ENCODE measurements at places on chromosomes 4 and X. TPM values are rescaled to one million over a fixed set of nuclear protein-coding genes. Genes with fewer than 3 reads are reported as not detected.

POU3F4 gene
- total RNA-seq, result not detected

RHOXF2 gene
- not detected for total RNA-seq

MAGEA8 gene
- not detected for total RNA-seq

ANXA3 gene
- 415 TPM for total RNA-seq

PRRG3 gene
- not detected for total RNA-seq

GAR1 gene
- 21.9 TPM for total RNA-seq

MAGEA12 gene
- total RNA-seq, result not detected

CNKSR2 gene
- total RNA-seq, result 0.78 TPM

ASB11 gene
- total RNA-seq, result not detected

PLP1 gene
- not detected for total RNA-seq

SPIN3 gene
- 2.8 TPM for total RNA-seq

RBBP7 gene
- 141 TPM for total RNA-seq

CYSLTR1 gene
- not detected for total RNA-seq

AFM gene
- not detected for total RNA-seq

FRAS1 gene
- 7.1 TPM for total RNA-seq

XPNPEP2 gene
- not detected for total RNA-seq

VCX2 gene
- not detected for total RNA-seq

ACSL1 gene
- 35.4 TPM for total RNA-seq

PSMD10 gene
- 55.7 TPM for total RNA-seq

AGTR2 gene
- total RNA-seq, result not detected

GIMD1 gene
- not detected for total RNA-seq

SLC4A4 gene
- 0.92 TPM for total RNA-seq

CXorf49 gene
- not detected for total RNA-seq

CSAG3 gene
- not detected for total RNA-seq

FGFBP1 gene
- 1,699 TPM for total RNA-seq

SMC1A gene
- 69.8 TPM for total RNA-seq

SCRG1 gene
- total RNA-seq, result not detected

CBLL2 gene
- not detected for total RNA-seq

SPANXC gene
- total RNA-seq, result not detected

BMX gene
- 0.03 TPM for total RNA-seq

Measured in foreskin keratinocyte (primary cell).